ENCODE measurements at places on chromosomes 11 and 22.

DNA sequence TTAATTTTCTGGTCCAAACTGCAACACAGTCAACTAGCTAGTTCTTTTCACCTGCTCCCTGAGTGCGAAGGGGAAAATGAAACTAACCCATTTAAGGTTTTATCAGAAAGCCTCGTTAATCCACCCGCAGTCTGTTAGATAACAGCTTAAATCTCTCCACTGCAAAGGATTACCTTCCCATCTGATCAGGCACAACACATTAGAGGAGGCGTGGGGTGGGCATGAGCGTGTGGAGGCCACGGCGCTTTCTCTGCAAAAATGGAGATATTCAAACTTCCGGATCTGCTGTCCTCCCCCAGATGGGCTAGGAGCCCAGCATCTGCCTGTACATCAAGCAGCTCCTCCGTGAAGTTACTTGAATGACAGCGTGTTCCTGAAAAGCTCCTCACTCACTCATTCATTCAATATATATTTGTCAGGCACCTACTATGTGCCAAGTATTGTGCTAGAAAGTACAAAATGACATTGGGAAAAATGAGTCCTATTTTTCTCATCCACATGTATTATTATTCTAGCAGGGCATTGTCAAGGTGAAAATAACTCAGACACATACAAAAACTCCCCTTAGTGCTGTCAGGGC, 13.5 kb upstream of the ANKK1 start:
- DNase-seq = no peak

- no peak for DNase-seq
These were observed 24.4 kb downstream of the ARHGAP8 start for GRCh38 chr22:44776605-44777363.

GRCh38 chr22:44042249-44043218, 18.4 kb downstream of the PARVB start:
- DNase-seq = no peak

DNA sequence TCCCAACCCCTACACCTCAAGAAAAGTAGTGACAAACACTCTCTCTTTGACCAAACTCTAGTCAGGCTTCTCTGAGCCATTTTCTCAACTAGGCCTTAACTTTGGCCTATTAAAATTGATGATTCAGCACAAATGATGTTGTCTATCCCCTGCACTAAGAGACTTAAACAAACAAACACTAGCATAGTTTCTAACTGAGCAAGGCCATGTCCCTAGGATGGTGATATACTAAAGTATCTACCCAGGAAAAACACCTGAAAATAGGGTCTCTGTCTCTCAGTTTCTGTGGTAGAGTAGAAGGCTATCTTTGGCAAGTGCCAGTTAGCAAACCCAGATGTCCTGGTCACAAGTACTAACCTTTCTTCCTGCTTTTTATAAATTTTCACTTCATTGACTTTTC, 219.7 kb upstream of the ANO3 start:
- DNase-seq = no peak

DNA sequence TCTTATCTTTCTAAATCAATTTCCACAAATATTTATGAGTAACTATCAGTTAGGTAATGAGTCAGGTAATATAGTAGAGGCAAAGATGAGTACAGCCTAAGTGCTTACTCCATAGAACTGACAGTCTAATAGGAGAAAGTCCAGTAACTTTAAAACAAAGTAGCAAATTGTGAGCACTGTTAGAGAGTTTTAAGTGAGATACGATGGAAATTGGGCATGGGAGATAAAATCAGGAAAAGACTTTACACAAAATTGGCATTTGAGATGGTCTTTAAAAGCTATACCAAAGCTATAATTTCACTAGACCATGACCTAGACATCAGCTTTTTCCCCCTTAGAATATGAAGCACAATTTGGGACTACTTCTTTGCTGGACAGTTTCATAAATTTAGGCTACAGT, 113.7 kb downstream of the CSTPP1 start:
- no peak for DNase-seq

DNA sequence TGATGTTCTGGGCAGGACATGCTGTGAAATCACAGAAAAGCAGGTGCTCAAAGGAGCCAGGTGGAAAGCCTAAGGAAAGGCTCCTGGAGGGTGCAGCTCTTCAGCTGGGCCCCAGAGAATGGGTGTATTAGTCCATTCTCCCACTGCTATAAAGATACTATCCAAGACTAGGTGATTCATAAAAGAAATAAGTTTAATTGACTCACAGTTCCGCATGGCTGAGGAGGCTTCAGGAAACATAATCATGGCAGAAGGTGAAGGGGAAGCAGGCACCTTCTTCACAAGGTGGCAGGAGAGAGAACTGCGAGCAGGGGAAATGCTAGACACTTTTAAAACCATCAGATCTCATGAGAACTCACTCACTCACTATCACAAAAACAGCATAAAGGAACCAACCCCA, 43.1 kb upstream of the DEUP1 start:
- DNase-seq = no peak

DNA sequence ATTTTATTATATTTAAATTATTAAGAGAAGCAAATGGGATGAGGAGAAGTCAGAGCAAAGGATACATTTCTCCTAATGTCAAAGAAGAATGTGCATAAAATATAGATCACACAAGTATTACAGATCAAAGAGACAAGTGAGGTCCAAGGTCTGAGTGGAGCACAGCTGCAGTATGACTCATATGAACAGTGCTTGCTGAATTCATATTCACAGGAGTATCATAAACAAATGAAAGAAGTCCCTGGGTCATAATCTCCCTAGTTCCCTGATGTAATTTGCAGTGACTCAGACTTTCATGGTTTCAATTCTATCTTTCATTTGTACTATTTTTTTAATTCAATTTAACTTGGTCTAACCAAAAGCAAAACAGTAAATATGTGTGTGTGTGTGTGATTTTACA, 499.0 kb upstream of the CCDC179 start:
- no peak for DNase-seq

DNA sequence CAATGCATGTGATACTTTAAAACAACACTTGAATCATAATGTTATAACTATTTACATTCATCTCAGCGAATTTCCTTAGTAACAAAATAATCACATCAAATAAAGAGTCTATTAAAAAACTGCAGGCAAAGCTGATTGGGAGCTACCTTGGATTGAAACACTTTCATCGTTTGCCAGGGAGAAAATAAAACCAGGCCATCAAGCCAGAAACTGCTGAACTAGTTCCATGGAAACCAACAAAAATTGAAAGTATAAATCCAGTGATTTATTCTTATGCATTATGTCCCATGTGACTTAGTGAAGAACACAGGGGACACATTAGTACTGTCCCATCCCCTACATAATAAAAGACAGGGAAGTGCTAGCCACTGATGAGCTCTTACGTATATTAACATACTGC, 21.7 kb downstream of the SLC35F2 start:
- DNase-seq = no peak

DNA sequence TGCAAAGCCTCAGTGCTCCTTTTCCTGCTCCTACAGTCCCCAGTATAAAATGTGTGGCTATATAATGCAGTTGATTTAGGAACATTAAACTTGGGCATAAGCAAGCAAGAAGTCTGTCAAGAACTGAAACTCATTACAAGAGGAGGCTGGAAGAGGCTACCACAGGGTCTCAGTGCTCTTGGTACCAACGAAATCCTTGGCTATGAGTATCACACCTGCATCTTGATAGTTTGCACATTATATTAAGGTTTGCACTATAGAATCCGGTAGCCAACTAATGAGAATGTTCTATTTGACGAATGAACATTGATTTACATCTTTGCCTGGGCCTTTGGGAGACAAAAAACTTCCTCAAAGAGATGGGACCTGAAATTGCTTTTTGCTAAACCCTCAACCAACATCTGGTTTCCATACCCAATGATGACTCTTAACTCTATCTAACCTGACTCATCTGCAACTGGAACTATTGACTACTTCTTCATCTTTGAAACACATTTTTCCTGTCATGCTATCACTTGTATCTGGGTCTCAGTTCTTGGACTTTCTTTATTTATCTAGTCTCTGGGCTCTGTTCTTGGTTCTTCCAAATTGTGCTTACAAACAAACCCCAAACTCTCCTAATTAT, 207.2 kb upstream of the CTSC start:
- DNase-seq = no peak

Measured in effector CD4-positive, alpha-beta T cell (primary cell).